ENCODE measurements at places on chromosomes 3 and 15.

GRCh38 chr3:159322322-159322939 lies 520.6 kb downstream of the MFSD1 start:
- DNase-seq, result no peak

GRCh38 chr3:175193815-175194518 lies 334.8 kb downstream of the NAALADL2 start:
- no peak for DNase-seq

DNA sequence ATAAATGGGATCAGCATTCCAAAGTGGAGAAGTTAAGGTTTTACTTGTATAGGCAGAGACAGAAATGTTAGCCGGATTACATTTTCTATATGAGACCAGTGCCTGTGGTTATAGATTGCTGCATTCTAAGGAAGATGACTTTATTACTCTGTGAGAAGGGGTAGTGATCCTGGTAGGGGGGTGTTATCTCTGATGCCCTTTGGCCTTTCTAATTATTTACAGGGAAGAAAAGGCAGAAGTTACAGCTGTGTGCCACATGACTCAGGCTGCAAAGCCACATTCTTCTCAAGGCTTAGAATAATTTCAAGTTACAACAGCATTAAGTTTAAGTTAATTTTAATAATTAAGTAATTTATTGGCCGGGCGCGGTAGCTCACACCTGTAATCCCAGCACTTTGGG lies 2.2 kb upstream of the TMC3 start:
- DNase-seq, result no peak

DNA sequence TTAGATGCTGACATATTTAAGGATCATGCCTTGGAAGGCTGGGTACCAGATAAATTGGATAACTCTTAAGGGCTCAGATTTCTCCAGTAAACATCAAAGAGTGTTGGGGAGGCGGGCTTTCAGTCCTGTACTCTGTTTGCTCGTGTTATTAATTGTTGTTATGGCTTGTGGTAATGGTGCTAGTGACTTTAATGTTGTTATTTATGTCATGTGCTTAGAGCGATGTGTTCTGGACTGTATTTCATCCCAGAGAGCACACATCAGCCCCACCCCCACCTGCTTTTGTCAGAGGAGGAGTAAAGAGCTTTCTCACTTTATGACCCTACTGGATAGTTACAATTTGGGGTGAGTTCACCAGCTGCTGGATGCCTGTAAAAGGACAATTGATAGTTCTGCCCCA lies 386.3 kb downstream of the EPHB1 start:
- no peak for DNase-seq

DNA sequence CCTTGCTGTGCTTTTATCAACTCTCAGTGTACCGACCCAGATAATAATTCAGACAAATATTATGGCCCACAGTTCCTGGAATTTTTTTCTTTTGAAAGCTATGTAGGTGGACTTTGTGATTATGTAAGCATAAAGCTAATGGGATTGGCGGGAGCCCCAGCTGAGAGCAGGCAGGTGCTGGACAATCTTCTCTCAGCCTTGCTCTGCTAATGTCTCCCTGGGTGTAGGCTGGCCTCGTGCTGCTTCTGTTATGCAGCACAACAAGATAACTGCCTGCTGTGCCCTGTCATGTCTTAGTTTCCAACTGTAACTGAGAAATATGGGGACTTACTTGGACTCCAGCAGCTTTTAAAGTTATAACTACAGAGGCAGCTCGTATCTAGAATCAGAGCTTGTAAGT lies 415.0 kb downstream of the PDCD6IP start:
- no peak for DNase-seq

DNA sequence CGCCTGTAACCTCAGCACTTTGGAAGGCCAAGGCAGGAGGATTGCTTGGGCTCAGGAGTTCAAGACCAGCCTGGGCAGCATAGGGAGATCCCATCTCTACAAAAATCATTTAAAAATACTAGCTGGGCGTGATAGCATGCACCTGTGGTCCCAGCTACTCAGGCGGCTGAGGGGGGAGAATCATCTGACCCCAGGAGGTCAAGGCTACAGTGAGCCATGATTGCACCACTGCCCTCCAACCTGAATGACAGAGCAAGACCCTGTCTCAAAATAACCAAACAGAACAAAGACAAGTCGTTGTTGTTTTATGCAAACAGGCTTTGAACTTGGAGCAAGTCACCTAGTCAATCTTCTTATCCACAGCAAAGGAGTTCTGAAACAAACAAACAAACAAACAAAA lies 82.0 kb upstream of the AKAP13 start:
- DNase-seq, result no peak

DNA sequence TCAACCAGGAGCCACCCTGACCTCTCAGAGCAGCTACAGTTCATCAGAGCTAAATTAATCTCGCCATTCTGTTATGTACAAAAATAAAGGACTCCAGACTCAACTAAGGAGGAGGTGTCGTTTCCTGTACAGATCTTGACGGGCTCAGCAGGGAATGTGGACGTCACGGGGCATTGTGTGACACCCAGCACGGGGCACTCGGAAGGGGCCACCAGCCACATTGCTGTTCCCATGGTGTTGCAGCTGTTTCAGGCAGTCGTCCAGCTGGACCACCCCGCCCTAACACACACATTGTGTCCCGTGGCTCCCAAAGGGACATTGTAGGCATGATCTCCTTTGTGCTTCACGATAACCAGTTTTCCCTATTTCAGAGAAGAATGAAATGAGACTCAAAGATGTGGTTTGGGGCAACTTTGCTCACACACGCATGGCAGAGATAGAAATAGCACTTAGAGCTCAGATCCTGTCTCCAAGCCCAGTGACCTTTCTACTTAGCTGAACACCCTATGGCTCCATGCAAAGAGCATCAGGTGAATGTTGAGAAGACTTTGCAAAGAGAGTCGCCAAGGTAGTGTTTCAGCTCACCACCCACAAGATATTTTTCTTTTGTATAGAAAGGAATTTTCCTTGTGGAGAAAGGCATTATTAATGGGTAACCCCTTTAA lies 5.5 kb downstream of the SSUH2 start:
- no peak for DNase-seq

DNA sequence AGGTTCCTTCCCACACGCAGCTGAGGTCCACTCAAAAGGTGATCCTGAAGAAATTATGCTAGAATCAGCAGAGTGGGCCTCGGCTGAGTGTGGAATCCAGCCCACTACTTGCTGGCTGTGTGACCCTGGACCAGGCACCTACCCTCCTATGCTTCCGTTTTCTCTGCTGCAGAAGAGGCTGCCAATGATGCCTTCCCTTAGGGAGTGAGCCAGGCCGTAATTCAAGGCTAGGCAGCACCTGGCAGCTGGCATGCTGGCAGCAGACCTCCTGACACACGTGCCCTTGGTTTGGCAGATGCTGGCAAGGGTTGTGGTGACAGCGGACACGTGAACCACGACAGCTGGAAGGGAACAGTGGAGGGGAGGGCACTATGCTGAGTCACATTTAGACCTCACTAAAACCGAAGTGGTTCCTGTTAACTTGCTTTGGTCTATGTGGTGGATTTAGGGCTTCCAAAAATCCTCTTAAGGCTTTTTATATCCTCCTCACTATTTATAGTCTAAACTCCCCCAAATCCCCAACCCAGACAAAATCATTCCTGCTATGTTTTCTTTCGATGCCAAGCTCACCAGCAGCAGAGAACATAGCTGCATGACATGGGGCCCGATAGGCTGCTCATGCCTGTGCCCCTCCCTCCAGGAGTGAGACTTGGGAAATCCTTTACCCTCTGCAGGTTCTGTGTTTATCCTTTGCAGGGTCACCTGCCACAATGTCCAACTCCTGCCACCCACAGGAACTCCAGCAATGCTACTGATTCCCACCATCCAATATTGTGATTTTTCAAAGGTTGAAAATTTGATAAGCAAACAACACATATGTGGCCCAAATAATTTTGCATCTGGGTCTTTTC lies 10.6 kb upstream of the PCSK6 start:
- peak; percentile 36 for DNase-seq

- no peak for DNase-seq
Measured at GRCh38 chr15:52303093-52303772, 7.6 kb upstream of the MYO5C start.

DNA sequence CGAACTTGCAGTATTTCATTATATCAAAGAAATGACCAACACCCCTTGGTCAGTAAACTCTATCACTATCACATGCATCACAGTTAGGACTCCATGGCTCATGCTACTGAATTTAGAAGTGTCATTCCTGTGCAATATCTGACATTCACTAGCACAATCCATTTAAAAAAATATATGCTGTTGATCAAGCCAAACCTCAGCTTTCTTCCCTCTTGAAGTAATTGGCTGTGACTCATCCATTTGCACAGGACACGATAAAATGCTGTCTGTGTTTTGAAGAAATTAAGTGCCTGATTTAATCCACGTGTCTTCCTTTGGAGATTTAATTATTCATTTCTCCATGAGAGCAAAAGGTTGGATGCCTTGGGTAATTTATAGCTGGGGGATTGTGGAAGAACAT lies 38.9 kb downstream of the CPNE4 start:
- no peak for DNase-seq

DNA sequence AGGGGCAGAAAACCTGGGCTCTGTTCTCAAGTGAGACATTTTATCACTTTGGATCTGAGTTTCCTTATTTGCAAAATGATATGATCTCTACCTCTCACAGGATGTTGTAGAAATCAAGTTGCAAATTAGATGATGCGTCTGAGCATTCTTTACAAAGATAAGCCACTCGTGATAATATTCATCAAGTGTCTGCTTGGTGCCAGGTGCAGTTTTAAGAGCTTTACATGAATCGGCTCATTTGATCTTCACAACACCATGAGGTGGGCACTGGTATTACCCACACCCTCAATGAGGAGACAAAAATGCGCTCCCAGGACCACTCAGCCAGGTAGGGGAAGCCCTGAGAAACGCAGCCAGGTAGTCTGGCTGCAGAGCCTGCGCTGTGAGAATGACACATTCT lies 59.1 kb upstream of the CA12 start:
- DNase-seq, result no peak

- no peak for DNase-seq
Measured at GRCh38 chr3:114640126-114640525, 346.3 kb downstream of the TIGIT start.

GRCh38 chr15:33963831-33964664 lies 4.2 kb upstream of the CHRM5 start:
- DNase-seq, result no peak

- no peak for DNase-seq
Measured at GRCh38 chr15:89091627-89092220, 3.5 kb downstream of the ABHD2 start.

DNA sequence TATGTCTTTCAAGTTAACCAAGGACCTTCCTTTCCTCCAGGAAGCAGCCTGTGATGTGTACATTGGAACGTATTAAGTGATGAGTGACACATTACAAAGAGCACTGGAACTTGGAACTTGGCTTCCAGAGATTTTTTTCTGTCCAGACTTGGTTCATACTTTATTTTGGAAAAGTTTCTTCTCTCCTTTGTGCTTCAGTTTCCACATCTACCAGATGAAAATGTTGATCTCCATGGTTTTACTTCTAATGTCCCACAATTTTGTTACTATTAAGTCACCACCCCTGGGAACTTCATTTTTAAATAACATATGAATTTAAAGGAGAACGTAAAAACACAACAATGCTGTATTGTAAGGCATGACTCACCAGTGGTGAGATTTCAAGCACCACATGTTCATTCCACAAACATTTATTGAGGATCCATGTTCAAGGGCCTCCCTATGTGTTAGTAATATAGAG lies 290.7 kb upstream of the LMCD1 start:
- no peak for DNase-seq

DNA sequence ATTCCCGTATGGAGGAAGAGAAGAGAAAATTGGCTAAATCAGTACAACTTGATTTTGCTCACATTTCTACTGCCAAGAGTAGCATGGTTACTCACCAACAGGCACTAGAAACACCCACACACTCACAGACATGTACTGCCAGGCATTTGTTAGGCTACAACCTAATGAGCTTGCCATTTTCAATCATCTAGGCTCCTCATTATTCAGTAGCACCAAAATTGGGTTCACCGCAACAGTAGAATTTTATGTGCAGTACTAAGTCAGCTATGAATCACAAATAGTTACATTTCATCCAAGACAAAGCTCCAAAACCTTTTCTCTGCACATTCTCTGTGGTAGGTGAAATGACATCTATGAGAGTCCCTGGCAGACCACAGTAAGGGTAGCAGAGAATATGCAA lies 15.0 kb upstream of the THUMPD3 start:
- DNase-seq, result no peak

- DNase-seq, result no peak
Measured at GRCh38 chr3:177596248-177596815, 399.1 kb upstream of the TBL1XR1 start.

DNA sequence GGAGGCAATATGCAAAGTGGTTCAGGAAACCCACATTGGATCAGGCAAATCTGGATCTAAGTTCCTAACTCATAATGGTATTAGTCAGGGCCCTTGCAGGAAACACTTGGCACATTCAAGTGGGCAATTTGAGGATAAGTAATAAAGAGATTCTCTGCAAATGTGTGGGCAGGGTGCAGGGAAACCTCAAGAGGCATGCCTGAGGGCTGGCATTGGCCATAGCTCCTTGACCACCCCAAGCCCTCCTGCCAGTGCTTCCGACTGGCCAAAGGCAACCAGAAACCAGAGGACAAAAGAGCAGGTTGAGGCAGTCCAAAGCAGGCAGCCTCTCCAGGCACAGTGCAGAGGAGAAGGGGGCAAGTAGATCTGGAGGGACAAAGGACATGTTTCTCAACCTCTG lies 130.8 kb upstream of the SNTN start:
- DNase-seq, result no peak

DNA sequence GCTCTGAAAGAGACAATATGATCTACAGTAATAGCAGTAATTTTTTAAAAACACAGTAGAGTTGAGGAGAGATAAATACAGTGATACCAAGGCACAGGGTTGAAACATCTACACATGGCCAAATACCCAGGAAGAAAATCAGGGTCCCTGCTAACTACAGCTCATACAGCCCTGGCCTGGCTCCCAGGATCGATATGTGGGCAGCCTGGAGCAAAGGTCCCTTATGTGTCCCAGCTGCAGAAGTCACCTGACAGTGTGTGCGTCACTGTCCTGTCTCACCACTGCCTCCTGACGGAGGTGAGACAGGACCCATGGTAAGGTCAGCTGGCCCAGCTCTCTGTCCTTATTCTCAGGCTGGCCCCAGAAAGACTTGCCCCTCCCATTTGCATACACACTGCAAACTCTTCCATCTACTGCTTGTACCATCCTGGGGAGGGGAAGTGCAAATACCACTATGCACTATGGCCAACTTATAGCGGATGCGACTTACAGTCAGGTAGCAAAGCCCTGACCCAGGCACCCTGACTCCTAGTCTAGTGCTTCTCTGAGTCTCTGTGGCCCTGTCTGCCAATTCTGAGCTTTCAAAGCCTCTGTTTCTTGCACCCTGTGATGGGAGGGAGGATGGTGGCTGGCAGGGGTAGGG lies 22.0 kb upstream of the BCL2L10 start:
- DNase-seq, result no peak

- peak; percentile 21 for DNase-seq
Measured at GRCh38 chr3:8970971-8971589, 7.8 kb upstream of the RAD18 start.

DNA sequence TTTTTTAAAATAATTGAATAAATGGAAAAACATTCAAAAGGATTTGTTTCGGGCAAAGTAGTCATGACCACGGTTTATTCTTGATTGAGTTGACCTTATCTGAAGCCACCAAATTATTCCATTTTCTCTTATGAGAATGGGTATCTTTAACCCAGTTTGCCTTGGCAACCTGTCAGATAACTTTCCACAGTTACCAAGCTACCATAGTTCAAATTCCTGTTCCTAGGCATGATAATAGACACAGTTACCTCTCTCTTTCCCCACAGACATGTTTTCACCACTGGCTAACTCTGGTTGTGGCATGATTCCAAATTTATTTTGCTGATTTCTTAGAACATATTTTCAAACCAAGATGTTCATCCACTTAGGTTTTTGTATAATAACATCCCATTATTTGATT lies 84.9 kb downstream of the NECTIN3 start:
- DNase-seq, result no peak

Measured in stimulated activated CD8-positive, alpha-beta memory T cell treated with anti-CD3 and anti-CD28 coated beads, Interleukin-7, amount 100 ng/mL, for 48 hours (primary cell).